Esophagus muscularis mucosa (tissue), 4 donors: ENCODE measurements at places on chromosomes 3 and 15. TPM values are rescaled to one million over a fixed set of nuclear protein-coding genes. Genes with fewer than 3 reads are reported as not detected.

DNA sequence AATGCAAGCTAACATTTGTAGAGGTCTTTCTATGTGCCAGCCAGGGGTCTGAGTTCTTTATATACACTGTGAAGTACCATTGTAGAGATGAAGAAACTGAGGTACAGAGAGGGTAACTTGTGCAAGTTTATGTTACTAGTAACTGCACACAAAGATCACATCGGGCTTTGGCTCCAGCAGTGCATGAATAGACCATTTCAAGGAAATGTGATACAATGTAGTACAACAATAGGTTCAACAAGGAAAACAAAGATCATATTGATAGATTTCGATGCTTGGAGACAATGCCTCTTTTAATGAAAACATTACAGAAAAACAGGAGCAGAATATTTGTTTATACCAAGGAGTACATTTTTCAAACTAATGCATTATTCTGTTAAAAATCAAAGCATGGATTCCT, 115.3 kb downstream of the POLR2M start:
- DNase-seq, result no peak
- H3K4me1 ChIP-seq, result no peaks in the 10 kb centered on the region
- H3K27ac ChIP-seq, result no peak overlapping the region
- no peaks in the 10 kb centered on the region for H3K27me3 ChIP-seq
- H3K36me3 ChIP-seq, result no peaks in the 10 kb centered on the region

TGM5 gene
- 0.33 TPM for total RNA-seq

DNA sequence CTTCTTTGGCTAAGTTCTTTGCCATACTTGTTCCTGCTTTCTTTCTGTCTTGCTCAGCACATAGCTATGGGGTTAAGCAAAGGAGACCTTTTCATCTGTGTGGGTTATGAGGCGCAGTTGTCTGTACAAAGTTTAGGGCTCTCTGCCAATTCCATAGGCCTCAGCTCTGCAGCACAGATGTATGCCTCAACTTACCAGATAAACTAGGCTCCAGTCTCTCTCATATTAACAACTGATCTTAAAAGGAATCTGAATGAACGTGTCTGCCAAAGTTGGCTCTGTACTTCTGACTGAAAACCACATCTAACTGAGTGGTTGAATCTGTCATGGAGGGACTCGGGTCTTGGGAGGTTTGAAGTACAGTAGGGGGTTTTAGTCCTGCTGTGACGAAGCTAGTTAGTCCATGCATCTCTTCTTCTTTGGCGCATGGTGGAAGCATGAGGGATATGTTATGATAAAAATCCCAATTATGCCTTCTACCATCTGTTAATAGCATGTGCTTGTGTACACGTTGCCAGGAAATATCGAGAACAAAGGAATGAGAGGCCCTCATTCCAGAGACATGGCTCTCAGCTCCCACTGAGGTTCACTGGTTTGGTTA, 114.6 kb upstream of the TSC22D2 start:
- H3K4me1 ChIP-seq, result no peaks in the 10 kb centered on the region
- no peaks in the 10 kb centered on the region for H3K36me3 ChIP-seq
- no peak overlapping the region for H3K4me3 ChIP-seq
- no peak for DNase-seq

DNA sequence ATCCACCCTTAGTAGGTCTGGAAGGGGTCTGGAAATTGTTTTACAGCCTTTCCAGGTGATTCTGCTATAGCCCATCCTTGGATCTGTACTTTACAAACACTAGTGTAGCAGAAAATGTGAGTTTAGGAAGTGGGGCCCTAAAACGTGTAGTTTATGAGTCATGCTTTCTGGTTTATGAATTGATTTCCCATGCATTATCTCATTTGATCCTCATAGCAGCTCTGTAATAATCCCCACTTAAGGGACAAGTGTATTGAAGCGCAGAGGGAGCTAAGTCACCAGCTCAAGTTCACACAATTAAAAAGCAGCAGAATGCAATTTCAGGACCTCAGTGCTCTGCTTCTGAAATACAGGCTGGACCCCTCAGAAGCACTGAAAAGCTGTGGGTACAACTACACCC, 22.7 kb upstream of the STARD5 start:
- H3K27me3 ChIP-seq, result no peaks in the 10 kb centered on the region
- H3K36me3 ChIP-seq, result no peaks in the 10 kb centered on the region
- H3K4me3 ChIP-seq, result no peak overlapping the region
- H3K4me1 ChIP-seq, result no peaks in the 10 kb centered on the region
- DNase-seq, result peak; percentile 57

GRCh38 chr3:188286087-188286513, 132.1 kb downstream of the LPP start:
- peaks cover 23% of the 10 kb centered on the region for H3K36me3 ChIP-seq
- H3K4me1 ChIP-seq, result peaks cover 75% of the 10 kb centered on the region
- peak overlapping the region; percentile 90 for H3K27ac ChIP-seq
- no peaks in the 10 kb centered on the region for H3K27me3 ChIP-seq
- no peak for DNase-seq

GRCh38 chr3:52197499-52197841, 490 bp upstream of the ALAS1 start:
- DNase-seq, result no peak
- H3K27ac ChIP-seq, result peak overlapping the region; percentile 89
- H3K4me1 ChIP-seq, result peaks cover 82% of the 10 kb centered on the region
- H3K27me3 ChIP-seq, result no peaks in the 10 kb centered on the region
- H3K4me3 ChIP-seq, result peak overlapping the region; percentile 70

CASR gene
- total RNA-seq, result not detected

MYZAP gene
- 221 TPM for total RNA-seq

DNA sequence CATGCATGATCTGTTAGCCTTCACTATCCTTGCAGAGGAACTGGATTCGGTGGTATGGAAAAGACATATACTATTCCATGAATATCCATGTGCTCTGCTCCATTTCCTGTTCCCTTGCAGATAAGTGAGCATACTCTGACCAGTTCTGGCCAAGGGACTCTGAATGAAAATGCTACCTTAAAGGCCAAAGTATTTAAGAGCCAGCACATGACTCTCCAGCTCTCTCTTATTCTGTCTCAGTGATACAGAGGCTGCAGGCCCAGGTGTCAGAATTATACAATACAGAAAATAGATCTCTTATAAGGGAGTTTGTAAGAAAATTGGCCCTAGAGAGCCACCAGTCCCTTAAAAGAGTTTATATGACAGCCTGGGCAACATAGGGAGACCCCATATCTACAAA, 779.7 kb upstream of the CFAP20DC start:
- H3K27me3 ChIP-seq, result no peaks in the 10 kb centered on the region
- no peaks in the 10 kb centered on the region for H3K4me1 ChIP-seq
- H3K36me3 ChIP-seq, result no peaks in the 10 kb centered on the region
- no peak overlapping the region for H3K4me3 ChIP-seq

- H3K4me1 ChIP-seq, result no peaks in the 10 kb centered on the region
- no peaks in the 10 kb centered on the region for H3K27me3 ChIP-seq
- DNase-seq, result no peak
- H3K27ac ChIP-seq, result no peak overlapping the region
- no peak overlapping the region for H3K4me3 ChIP-seq
These were observed 64.3 kb downstream of the EPHB1 start for GRCh38 chr3:134859341-134859740.

- H3K4me3 ChIP-seq, result no peak overlapping the region
- peaks cover 30% of the 10 kb centered on the region for H3K4me1 ChIP-seq
- DNase-seq, result peak; percentile 81
- H3K27me3 ChIP-seq, result no peaks in the 10 kb centered on the region
- H3K36me3 ChIP-seq, result no peaks in the 10 kb centered on the region
These were observed 242.1 kb upstream of the TLE3 start for GRCh38 chr15:70339571-70340493.

CCR1 gene
- total RNA-seq, result 5.5 TPM
